ENCODE measurements at places on chromosomes 1 and 21.

GRCh38 chr1:113168946-113169345, 95.9 kb downstream of the LRIG2 start:
- DNase-seq: no peak

DNA sequence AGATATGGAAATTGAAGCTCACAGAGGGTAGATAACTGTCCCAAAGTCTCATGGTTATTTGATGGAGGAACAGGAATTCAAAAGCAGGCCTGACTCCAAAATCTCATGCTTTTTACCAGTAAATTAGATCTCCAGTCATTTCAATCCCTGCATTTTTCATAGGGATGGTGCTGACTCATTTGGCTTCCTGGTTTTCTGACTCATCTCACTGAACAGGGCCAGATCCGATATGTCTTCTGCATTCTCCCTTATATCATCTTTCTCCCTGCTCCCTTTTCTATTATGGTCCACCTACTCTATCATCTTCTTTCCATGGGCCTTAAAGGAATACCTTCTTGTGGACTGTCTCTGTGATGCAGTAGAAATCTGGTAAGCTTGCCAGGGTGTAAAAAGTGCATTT, 187.2 kb downstream of the FGGY start:
- DNase-seq: no peak

DNA sequence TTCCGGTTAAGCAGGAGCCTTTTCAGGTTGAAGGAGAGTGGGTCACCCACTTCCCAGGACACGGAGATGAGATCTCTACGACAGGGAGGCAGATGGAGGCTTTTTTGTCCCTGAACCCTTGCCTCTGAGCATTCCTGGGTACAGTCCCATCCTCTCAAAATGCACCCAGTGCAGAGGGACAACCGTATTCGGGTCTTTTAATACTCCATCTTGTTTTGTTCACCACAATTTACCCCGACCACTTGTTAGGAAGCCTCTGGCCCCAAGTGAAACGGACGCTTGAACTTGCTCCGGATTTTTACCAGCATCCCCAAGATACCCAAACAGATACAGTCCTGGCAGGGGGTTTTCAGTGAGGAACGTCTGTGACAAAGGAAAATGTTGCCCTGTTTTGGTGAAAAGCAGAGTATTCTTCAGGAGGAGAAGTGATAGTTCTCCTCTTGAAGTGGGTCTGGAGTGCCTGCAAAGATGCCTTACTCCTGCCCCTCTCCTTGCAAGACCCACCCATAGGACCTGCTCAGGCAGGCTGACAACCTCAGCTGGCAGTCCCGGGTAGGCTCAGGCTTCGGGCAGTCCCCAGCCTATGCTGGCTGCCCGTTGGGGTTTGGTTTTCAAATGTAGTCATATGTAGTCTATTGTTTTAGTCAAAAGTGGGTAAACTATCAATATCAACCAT, 669 bp upstream of the ARL8A start:
- DNase-seq: no peak

- DNase-seq: no peak
These were observed 2.9 kb upstream of the PSEN2 start for GRCh38 chr1:226867461-226868054.

GRCh38 chr1:231550448-231550781, 21.9 kb downstream of the TSNAX start:
- DNase-seq: peak; percentile 6

DNA sequence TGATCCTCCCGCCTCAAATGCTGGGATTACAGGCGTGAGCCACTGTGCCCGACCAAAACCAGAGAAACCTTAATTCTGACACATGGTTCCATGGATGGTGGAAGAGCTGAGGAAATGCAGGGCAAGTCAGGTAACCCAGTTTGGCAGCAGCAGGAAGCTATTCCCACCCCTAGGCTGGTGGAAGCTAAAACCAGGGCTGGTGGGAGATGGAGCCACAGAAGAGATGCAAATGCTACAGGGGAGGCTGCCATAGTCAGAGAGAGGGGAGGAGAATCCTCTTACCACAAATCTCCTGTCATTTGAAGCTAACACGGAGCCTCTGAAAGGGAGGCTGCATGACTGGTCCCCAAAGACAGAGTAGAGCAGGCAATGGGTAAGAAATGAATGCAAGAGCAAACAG, 4.1 kb upstream of the CDC42BPA start:
- no peak for DNase-seq

DNA sequence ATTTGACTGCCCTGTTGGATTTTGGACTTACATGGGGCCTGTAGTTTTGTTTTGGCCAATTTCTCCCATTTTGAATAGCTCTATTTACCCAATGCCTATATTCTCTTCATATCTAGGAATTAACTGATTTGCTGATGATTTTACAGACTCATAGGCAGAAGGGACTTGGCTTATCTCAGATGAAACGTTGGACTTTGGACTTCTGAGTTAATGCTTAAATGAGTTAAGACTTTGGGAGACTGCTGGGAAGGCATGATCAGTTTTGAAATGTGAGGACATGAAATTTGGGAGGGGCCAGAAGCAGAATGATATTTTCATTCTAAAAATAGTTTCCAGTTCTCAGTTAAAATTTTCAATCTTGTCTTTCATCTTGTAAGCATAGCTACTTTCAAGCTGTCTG, 222.3 kb downstream of the COP1 start:
- DNase-seq: no peak

DNA sequence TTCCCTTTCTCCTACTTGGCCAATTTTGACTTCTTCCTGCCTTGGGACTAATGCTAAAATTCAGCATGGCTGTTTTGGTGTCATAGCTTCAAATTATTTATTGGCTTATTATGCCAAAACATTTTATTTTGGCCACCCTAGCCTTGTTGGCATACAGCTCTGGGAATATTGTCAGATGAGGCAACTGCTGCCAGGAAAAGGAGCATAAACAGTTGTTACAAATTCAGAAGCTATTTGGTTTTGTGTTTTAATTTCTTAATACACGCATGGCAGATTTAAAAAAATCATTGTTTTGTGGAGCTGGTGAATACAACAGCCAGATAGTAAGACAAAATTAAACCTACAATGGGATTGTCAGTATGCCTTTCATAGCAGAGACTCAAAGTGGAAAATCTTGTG, 66.8 kb upstream of the BCL10 start:
- DNase-seq: no peak

DNA sequence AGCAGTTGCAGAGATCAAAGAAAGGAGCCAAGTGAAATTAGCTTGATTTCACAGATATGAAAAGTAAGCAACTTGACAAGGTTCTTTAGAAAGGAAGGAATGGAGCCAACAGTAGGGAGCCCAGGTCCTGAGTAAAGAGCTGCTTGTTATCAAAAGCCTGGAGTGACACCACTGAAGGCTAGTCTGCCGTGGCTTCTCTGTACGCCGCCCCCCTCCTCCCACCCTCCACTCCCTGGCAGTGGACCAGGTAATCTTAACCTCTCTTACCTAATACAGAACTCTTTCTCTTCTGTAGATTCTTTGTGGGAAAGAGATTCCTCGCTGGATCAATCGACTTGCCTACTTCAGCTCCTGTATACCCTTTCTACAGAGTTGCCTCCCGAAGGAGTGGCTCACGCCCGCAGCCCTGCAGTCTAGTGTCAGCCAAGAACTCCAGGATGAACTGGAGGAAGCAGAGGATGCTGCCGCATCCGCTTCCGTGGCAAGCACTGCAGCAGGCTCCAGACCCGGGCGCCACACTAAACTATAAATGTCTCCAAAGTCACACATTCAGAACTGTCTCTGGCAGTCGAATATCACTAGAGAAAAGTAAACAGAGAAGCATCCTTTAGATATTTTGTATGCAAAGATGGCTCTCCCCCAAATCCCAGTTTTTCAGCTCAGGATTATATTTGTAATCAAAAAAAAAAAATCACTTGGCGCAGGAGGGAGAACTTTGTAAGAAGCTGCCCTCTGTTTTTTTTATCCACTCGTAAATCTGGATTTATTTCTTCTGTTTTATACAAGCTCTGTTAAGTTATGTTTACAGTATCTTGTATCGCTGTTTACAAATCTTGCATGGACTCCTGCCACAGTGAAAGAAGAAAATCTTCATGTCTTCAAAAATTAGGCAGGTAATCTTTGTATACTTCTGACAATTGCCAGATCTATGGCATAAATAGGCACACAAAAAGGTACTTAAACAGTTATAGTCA, 52.6 kb downstream of the DESI2 start:
- no peak for DNase-seq

DNA sequence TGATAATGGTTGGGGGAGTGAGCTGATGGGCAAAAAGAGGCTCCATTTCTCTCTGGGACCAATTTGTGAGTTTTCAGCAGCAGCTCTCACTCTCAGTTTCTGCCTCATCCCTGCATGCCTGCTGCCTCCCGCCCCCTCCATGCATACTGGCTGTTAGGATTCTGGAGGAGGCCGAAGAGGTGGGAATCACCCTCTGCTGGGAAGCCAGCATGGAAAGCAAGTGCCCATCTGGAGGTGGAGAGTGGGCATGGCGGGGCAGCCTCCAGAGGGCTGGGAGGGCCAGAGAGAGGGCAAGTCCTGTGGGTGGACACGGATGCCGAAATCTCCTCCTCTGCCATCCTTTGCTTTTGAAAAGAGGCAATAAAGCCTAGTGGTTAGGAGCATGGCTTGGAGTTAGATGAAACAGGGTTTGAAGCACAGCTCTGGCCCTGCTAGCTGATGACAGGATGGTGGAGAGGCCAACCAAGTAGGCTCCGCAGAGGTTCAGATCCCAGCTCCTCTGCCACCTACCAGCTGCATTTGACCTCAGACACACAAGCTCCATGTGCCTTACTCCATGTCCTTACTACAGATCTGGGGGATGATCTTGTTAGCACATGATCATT, 113.4 kb downstream of the GRIK3 start:
- no peak for DNase-seq

DNA sequence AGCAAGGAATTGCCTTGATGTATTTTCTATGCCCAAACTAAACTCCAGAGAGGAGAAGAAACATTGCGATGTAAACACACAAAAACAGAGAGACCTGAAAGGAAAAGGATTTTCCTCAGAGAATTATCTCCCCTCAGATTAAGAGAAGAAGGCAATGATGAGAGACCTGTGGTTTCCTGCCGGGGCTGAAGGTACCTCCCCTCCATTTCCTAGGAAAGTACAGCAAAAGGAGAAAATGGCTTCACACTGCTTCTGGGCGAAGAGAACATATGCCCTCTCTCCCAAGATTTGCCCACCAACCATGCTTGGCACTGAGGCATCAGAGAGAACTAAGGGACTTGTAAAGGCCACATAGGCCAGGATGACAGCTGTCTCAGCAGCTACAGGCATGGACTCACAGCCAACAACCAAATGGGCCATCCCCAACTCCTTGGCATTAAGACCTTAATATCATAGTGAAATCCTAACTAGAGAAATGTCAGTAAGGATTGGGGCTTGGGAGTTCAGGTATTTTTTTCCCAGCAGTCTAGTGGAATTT, 523.0 kb downstream of the PTPRC start:
- no peak for DNase-seq

DNA sequence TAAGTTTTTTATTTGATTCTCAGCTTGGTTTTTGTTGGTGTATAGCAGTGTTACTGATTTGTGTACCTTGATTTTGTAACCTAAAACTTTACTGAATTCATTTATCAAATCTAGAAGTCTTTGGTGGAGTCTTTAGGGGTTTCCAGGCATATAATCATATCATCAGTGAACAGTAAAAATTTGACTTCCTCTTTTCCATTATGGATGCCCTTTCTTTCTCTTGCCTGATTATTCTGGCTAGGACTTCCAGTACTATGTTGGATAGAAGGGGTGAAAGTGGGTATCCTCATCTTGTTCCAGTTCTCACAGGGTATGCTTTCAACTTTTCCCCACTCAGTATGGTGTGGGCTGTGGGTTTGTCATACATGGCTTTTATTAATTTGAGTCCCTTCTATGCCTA, 23.6 kb upstream of the MAB21L3 start:
- DNase-seq: no peak

DNA sequence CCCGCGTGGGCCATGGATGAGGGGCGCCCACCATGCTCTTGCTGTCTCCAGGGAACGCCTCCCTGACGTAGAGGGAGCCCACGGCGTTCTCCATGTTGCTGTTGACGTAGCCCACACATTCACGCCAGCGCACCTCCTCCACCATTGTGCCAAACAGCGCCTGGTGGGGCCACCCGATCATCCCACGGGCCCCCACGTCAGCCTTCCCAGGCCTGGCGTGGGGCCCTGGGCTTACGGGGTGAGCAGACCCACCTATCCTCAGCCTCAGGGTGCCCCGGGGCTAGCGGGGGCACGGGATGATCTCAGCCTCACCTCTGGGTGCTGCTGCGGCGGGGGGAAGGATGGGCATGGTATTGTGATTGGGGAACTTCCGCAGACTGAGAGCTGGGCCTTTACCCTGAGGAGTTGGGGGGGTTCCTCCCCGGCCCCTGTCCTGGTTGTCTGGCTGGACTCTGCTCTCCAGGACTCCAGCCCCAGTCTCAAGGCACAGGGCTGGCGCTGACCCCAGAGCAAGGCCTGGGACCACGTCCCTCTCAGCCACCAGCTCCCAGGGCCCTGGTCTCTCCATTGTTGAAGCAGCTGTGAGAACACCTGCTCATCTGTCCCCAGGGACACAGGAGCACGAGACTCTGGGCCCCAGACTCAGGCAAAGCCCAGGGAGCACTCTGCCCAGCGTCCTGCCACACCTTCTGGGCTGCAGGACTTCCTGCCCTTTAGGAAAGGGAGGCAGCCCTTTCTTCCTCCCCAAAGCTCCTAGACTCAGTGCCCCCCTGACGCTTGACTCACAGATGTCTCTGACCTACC, 10.2 kb downstream of the PRXL2B start:
- DNase-seq: peak; percentile 92

DNA sequence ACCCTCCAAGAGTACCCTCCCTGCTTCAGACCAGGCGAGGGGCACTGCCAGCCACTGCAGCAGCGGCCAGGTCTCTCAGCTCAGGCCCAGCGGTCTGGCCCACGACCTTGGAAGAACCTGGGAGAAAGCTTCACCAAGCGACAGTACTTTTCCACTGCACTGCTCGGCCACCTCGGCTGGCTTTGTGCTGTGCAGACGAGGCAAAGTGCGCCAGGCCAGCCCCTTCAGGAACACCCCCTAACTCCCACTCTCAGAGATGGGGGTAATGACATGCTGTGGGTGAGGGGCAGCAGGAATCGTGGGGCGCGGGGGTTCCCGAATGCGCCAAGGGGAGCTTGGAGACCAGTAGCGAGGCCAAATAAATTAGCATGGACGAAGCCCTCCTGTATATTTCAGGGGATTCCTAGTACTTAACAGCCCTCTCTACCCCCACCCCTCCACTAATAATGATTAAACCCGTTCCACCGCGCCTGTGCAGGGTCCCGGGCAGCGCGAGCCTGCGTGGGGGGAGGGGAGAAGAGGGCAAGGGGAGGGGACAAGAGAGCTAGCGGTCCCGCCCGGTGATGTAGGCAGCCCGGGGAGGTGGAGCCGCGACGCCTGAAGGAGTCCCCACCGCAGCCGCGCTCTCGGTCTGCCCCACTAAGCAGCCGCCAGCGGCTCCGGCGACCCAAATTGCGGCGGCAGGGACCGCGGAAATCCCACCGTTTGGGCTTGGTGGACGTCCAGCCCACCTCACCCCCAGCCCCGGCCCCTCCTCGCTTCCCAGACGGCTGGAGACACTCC, at the start of gene FAM43B:
TSS of gene FAM43B (plus strand) at position 629 of the 783 bp plus-strand sequence. CDS start 401 bp downstream, outside the sequence.
- DNase-seq: no peak

GRCh38 chr1:30610917-30611316, 112.5 kb downstream of the MATN1 start:
- DNase-seq: no peak

Measured in DMS153 (cell line).